ENCODE measurements at places on chromosomes 4 and X.
A peak's percentile ranks its signal among the peaks of the same experiment; 100 is the strongest.

DNA sequence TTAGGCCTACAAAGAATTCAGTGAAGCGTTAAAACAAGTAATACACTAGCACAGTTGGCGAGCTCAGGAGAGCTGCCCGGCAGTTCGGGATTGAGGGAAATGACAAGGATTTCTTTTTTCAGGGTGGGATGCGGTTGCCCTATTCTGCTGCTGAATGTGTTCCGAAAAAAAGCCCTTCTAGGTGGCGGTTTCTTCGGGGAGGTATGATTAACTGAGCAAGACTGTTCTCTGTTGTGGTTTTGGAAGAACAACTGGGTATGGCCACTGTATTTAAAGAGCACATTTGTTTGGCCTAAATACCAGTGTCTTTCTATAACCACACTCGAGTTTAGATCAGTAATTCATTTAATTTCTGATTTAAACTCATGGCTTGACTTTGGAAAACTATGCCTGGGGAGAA is 459.7 kb upstream of the FAT1 start:
- no peak for DNase-seq

DNA sequence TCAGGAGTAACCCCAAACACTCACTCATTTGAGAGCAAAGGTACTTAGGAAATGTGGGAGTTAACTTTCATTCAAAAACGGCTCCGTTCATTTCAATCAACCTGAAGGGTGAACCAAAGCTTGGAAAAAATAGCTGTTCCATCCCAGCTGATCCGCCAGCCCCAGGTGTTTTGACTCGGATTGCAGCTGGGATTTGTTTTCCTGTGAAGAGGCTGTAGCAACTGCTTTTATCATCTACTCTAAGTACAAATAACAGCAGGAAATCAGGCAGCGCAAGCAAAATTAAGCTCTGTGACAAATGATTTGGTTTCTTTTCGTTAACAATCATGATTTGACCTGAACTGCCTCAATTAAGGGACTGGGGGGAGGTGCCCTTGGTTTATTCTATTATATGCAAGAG is 154.7 kb downstream of the BEND2 start:
- no peak for DNase-seq

DNA sequence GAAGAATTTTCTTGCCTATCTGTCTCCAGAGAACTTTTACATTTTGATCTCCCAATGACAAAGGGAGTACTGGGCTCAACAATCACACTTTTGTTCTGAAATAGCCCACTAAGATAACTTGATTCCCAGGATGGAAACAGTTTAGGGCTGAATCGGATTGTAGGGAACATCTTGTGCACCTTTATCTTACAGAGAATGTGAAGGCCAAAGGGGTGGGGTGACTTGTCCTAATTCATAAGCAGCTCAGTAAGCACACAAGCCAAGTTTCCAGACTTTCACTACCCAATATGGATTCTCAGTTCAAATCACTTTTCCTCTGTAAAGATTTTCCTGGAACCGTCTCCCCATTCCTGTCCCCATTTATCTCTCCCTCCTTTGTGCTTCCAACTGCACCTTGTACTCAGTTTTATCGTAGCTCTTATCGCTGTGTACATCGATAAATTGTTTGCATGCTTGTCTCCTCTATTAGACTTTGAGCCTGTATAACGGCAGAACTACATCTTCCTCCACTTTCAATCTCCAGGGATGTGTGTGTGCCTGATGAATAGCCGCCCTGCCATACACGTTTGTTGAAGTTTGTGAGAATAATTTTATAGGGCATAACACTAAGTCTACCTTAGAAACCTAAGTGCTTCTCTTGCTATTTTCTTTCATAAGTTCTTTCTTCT is 77.4 kb downstream of the MBNL3 start:
- no peak for DNase-seq

DNA sequence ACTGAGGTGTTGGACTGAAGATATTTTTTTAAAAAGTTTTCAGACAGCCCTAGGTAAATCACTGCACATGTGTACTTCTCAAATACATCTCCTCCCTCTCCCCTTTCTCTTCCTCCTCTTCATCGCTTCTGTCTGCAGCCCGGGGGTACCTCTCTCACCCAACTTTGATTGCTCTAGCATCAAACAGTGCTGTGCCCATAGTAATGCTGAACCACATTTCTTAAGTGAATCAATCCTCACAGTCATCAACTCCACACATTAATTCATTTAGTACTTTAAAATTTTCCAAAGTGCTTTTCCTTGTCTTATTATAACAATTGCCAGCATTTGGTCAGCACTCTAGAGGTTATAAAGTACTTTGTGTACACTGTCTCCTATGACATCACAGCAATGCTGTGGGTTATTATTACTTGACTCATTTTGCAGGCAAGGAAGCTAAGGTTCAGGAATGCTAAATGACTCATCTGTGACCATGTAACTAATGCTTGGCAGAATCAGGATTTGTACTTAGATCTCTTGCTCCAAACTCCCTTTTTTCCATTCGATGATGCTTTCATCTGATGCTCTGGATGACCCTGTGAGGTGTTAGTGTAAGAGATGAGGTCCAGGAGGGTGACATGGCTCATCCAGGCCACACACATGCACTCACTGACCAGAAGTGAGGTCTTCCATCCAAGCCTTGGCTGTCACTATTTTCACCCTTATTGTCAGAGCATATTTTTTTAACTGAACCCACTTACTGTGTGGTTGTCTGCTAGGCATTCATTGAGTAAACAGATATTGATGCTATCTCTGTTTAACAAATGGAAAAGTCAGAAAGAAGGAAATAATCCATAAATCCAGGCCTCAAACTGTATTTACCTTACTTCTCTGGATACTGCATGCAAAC is 58.8 kb downstream of the RHOH start:
- DNase-seq = no peak

- DNase-seq = no peak
These were observed 1499.9 kb upstream of the PCDH10 start for GRCh38 chr4:131649227-131649626.

DNA sequence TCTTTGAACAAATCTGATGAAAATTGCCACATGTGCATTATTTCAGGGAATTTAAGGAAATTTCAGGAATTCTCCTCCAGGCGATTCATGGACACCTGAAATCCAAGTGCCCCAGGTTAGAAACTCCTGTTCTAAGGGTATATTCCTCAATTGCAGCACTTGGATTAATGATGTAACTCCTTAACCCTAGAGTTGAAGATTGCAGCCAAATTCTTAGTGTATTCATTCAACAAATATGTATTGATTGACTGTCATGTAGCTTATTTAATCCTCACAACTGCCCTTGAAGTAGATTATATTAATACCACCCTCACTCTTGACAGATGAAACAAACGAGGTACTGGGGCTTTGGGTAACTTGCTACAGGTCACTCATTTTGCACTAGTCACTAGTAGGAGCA is 11.3 kb downstream of the CETN2 start:
- DNase-seq = no peak

GRCh38 chr4:149708513-149709130 is 107.0 kb downstream of the IQCM start:
- DNase-seq = no peak

GRCh38 chrX:2627272-2627867 is 63.7 kb upstream of the CD99 start:
- DNase-seq = peak; percentile 23

DNA sequence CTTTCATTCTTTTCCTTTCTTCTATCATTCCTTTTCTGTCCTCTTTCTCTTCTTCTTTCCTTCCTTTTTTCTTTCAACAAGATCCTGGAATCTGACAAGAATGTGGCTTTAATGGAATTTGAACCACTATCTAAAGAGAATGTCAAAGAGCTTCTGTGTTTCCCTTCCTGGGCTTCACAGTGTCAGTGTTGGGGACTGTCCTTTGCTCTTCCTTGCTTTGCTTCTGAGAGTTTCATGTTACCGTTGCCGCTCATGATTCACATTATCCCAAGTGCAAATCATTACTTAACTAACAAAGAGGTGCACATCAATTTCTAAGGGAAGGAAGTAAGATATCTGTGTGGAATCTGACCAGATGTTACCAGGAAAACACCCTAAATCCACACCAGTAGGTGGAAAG is 90.5 kb upstream of the DDIT4L start:
- DNase-seq = no peak

DNA sequence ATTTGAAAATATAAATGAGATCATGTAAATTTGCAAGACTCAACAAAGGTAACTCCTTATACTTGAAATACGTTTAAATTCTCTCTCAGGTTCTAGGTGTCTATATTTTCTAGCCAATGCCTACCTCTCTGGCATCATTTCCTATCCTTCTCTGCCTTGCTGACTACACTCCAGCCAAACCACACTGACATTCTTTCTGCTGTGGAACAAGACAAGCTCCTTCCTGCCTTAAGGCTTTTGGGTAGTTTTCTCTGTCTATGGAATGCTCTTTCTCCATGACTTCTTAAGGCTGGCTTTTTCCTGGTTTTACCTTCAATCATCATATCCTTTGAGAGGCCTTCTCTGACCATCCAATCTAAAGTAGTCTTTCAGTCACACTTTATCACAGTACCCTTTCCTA is 201.0 kb downstream of the SPRY1 start:
- DNase-seq = no peak

GRCh38 chrX:81120936-81121371 is 80.8 kb downstream of the HMGN5 start:
- peak; percentile 52 for DNase-seq

GRCh38 chr4:164368894-164369293 is 385.0 kb upstream of the SMIM31 start:
- no peak for DNase-seq

- no peak for DNase-seq
These were observed 2024.1 kb upstream of the TENM3 start for GRCh38 chr4:180219080-180219479.

GRCh38 chrX:39616098-39616729 is 481.5 kb downstream of the BCOR start:
- no peak for DNase-seq

GRCh38 chr4:5710961-5711478 is at the start of gene EVC:
TSS of gene EVC (plus strand) at chr4:5711201. CDS start at chr4:5711381, 180 bp downstream.
- peak; percentile 65 for DNase-seq

DNA sequence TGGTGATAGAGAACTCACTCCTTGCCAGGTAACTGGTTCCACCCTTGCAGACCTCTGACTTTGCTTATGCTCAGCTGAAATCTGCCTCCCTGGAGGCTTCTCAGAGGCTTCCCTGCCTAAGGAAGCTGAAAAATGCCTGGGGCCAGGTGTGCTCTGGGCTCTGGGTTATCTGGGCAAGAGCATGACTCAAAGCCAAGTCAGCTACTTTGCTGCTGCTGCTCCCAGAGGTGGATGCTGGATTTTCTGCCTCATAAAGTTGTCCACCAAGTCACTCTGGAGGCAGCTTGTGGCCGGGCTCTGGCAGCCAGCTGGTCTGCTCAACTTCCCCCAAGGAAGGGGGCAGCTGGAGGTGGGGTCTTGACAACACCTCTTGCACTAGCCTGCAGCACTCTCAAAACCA is 132.7 kb downstream of the PJA1 start:
- no peak for DNase-seq

- DNase-seq = no peak
These were observed 74.1 kb upstream of the MAOA start for GRCh38 chrX:43581888-43582539.

DNA sequence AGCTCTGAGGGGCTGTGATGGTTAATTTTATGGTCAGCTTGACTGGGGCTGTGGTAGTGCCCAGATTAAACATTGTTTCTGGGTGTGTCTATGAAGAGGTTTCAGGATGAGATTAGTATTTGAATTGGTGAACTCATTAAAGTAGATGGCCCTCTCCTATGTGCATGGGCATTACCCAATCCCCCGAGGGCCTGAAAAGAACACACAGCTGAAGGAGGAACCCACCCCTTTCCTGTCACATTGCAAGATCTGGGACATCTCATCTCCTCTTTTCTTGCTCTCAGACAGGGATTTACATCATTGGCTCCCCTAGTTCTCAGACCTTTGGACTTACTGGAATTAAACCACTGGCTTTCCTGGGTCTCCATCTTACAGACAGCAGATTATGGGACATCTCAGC is 29.4 kb upstream of the NDP start:
- DNase-seq = no peak

- no peak for DNase-seq
These were observed 38.7 kb upstream of the IRAK1 start for GRCh38 chrX:154058214-154058997.

DNA sequence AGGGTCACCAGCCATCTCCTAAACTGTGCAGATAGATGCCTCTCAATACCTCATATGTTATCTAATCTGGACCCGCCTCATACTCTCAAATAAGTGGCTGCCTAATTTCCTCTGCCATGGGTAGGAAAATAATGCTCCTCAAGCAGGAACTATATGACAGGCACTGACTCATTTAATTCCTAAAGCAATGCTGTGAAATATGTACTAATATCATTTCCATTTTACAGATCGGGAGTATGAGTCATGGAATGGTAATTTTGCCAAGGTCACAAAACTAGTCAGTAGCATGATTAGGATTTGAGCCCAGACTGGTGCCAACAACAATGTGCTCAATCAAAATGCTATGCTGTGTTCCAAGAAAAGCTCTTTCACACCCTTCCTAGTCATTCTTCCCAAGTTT is 3.0 kb upstream of the NXT2 start:
- DNase-seq = no peak

DNA sequence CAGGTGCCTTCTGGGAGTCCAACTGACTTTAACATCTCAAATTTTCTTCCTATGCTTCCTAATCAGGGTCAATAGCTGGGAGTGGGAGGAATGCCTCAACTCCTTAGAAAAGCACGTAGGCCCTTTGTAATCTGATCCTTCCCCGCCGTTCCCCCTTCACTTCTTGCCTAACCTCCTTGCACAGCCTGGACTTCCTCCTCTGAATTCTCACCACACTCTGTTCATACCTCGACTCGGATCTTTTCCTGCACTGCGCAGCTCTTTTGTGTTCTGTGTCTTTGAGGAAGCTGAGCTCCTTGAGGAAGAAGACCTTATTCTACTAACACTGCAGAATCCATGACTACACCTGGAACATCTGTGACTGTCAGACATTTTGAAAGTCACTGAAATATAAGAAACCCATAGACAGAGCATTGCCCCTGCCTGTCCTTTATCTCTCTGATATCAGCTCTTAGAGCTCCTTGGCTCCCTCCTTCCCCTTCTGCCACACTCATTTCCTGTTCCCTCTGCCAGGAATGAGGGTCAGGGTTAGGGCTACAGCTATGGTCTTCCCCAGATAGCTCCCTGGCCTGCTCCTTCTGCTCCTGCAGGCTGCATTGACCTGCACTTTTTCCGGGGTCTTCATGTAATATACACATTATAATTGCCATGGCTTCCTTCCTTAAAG is 140.2 kb upstream of the LDB2 start:
- DNase-seq = no peak

GRCh38 chr4:82467471-82467870 is 37.1 kb downstream of the ENOPH1 start:
- DNase-seq = no peak

- no peak for DNase-seq
These were observed 279.3 kb downstream of the INPP4B start for GRCh38 chr4:142566777-142567176.

All from SK-N-DZ (cell line).